CD14-positive monocyte (primary cell): ENCODE measurements at places on chromosomes 5 and 9.

- DNase-seq = no peak
Measured at GRCh38 chr5:150989695-150990094, 30.7 kb upstream of the GPX3 start.

- DNase-seq = no peak
Measured at GRCh38 chr5:62477801-62478200, 65.2 kb downstream of the IPO11 start.

DNA sequence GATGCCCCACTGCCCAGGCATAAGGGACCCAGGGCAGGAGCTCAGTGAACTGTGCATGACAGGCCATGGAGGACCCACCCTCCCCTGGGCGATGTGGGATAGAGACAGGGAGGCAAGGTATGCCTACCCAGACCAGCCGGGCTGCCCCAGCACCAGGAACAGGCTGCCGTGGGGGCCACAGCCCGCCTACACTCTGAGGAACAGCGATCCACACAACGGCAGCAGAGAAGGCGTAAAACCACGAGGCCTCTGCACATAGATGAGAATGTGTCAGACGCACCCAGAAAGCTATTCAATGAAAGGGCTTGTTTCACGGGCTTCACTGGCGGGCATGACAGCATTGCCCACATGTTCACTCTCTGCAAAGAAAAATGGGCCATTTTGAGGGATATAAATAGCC, 49.5 kb downstream of the SEMA4D start:
- DNase-seq = no peak

- peak; percentile 46 for DNase-seq
Measured at GRCh38 chr5:56161439-56161823, 71.7 kb downstream of the ANKRD55 start.

- DNase-seq = no peak
Measured at GRCh38 chr9:124368692-124369091, 46.5 kb downstream of the PSMB7 start.

GRCh38 chr9:132681561-132681960, 11.3 kb downstream of the GTF3C4 start:
- DNase-seq = no peak

- DNase-seq = no peak
Measured at GRCh38 chr5:53253421-53253871, 143.9 kb upstream of the MOCS2 start.

GRCh38 chr5:58156973-58157701, 302.7 kb downstream of the PLK2 start:
- DNase-seq = no peak

GRCh38 chr9:136970361-136970760, 6.9 kb upstream of the PTGDS start:
- no peak for DNase-seq

GRCh38 chr5:34842554-34842953, 3.6 kb downstream of the TTC23L start:
- no peak for DNase-seq
